ENCODE measurements at places on chromosomes 7 and 10.
A peak's percentile ranks its signal among the peaks of the same experiment; 100 is the strongest.

- DNase-seq, result no peak
Observed at GRCh38 chr10:132847416-132847777, 61.5 kb upstream of the NKX6-2 start.

- no peak for DNase-seq
Observed at GRCh38 chr7:19145434-19146115, 354 bp upstream of the FERD3L start.

GRCh38 chr10:52514481-52514880 lies 200.4 kb downstream of the DKK1 start:
- peak; percentile 39 for DNase-seq

- no peak for DNase-seq
Observed at GRCh38 chr7:155292680-155293226, 4.9 kb upstream of the INSIG1 start.

DNA sequence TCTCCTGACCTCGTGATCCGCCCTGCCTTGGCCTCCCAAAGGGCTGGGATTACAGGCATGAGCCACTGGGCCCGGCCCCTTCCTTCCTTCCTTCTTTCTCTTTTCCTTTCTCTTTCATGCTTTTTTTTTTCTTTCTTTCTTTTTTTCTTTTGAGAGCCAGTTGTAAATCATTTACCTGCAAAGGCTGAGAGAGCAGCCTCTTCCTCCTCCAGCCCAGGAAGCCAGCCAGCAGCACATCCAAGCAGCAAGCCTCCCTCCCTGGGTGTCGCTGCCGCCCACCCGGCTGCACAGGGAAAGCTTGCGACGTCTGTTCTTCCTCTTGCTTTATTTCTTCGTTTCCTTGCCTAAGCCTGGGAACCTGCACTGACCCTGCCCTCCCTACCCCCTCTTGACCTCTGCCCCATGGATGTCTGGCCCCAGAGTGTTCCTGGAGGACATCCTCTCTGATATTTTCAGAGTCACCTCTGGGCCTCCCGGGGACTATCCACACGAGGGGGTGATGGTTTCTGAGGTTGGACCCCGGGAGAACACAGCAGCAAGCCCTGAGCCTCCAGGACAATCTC lies 62.8 kb upstream of the MYL10 start:
- no peak for DNase-seq
